ENCODE measurements at places on chromosomes 2 and 18.

- no peak for DNase-seq
Observed at GRCh38 chr18:31973929-31974546, 31.1 kb upstream of the TRAPPC8 start.

GRCh38 chr2:74548285-74548899 lies 5.3 kb downstream of the LOXL3 start:
- no peak for DNase-seq

- DNase-seq, result no peak
Observed at GRCh38 chr2:42722320-42723190, 41.4 kb downstream of the OXER1 start.

DNA sequence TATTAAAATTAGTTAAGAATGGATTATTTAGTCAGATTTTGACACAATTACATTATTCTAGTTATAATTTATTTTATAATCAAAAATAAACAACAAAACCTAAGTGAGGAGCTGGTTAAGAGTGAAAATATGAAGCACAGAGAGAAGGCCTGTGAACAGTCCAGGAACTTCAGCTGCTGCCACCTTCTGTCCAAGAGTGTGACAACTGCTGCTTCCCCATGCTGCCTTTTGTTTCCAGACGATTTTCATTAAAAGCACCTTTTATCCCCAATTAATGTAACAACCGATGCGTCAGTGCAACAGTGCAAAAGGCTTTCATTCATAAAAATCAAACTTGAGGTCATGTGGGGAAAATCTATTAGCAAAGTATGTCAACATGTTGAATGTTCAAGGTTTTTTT lies 363.6 kb downstream of the CTNNA2 start:
- no peak for DNase-seq

- no peak for DNase-seq
Observed at GRCh38 chr2:119205001-119205706, 18.5 kb upstream of the STEAP3 start.

DNA sequence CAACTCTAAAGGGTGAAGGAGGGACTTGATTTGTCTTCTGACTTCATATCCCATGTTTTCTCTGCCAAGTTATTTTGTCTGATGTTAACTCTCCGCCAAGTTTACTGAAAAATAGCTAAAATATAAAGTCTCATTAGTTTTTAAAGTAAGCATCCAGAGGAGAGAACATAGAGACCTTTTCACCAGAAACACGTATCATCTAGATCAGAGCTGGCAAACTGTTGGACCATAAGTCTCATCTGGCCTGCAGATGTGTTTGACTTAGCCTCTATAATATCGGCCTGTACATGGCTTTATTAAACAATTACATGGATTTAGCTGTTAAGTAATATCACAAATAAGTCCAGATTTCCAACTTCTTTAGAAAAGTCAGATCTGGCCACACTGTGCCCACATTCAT lies 182.6 kb downstream of the PLCL1 start:
- DNase-seq, result no peak

GRCh38 chr18:28177828-28178635 lies 1.1 kb upstream of the CDH2 start:
- DNase-seq, result no peak

GRCh38 chr2:64230540-64230939 lies 86.3 kb upstream of the PELI1 start:
- no peak for DNase-seq

GRCh38 chr2:60355849-60356261 lies 197.6 kb downstream of the BCL11A start:
- no peak for DNase-seq

- DNase-seq, result no peak
Observed at GRCh38 chr2:43292851-43293743, 66.7 kb upstream of the ZFP36L2 start.

- no peak for DNase-seq
Observed at GRCh38 chr2:232459419-232460035, 3.6 kb downstream of the ALPI start.

DNA sequence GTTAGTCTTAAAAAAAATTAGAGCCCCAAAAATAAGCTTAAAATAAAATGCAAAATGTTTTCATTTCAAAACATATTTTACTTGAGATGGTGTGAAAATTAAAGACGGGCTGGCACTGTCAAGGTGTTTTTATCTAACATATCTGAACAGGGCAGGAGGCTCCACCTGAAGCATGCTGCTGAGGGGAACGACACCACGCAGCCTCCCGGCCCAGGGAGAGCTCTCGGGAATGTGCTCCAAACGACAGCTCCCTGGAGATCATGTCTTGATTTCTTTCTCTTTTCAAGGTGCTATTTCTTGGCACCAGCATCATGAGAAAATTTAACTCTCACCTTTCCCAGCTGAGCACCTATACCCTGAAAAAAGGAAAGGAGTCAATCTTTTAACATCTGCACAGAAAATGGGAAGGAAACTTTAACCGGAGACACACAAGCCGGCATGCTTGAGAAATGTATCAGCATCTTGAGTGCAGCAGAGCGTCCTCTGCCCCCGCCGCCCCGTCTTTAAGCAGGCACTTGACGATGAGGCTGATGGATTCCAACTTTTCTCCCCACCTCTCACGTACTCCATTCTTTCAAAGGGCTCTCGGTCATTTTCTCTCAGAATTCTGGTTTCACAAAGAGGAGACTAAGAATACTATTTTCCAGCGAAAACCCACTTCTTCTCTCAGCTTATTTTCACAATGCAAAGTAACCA lies 56.6 kb downstream of the EIPR1 start:
- no peak for DNase-seq

- DNase-seq, result no peak
Observed at GRCh38 chr2:34012715-34013302, 413.7 kb upstream of the FAM98A start.

- no peak for DNase-seq
Observed at GRCh38 chr2:210224941-210225672, at the start of gene ACADL. TSS of gene ACADL (minus strand) at chr2:210225447. CDS start at chr2:210225263, 184 bp downstream.

GRCh38 chr18:52531836-52532235 lies 191.8 kb downstream of the DCC start:
- no peak for DNase-seq

- DNase-seq, result no peak
Observed at GRCh38 chr18:32425466-32425865, 45.2 kb downstream of the GAREM1 start.

DNA sequence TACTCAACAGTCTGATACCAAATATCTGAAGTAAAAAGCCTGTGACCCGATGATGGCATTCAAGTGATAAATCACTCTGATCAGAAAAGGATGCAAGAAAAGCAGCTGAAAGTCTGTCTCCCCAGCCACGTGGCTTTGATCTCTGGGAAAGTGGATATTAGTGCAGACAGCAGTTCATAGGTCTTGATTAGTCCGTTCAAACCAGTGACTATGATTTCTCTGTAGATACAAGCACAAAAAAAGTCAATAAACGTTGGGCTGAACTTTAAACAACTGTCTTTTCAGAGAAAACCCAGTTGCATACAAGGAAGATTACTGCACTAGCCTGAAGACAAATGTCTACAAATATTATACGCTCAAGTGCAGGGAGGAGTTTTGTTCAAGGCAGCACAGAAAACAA lies 107.7 kb upstream of the CDC42EP3 start:
- no peak for DNase-seq

DNA sequence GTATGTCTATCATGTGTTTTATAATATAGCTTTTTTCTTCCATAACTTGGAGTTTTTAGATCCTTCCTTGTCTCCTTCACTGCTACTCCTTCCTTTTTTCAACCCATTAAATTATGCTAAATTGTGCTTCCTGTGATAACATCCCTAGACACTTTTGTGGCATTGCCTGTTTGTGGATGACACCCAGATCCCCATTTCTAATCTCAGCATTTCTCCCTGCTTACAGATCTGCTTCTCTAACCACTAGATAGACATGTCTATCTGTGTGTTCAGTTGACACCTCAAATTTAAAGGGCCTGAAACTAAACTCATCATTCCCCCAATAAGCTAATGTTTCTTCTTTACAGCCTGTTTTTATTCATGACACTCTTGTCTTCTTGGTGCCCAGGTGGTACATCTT lies 244.8 kb downstream of the BABAM2 start:
- no peak for DNase-seq

- DNase-seq, result no peak
Observed at GRCh38 chr2:6368281-6368680, 497.4 kb downstream of the CMPK2 start.

DNA sequence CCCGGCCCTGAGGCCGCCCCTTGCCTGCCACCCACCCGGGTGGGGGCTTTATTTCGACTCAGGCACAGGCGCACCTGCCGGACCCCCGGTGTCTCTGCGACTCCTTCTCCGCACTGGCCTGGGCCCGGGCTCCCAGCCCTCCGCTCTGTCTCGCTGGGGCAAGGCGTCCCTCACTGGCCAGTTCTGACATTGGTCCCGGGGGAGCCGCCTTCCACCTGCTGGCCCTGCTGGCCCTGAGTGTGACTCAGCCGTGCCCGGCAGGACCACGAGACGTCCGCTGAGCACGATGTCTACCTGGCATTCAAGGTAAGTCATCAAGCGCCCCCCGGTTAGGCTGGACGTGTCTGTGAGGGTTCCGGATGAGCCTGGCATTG lies 131.5 kb upstream of the CTDP1 start:
- no peak for DNase-seq

- DNase-seq, result no peak
Observed at GRCh38 chr18:63440219-63440618, 17.9 kb upstream of the VPS4B start.

DNA sequence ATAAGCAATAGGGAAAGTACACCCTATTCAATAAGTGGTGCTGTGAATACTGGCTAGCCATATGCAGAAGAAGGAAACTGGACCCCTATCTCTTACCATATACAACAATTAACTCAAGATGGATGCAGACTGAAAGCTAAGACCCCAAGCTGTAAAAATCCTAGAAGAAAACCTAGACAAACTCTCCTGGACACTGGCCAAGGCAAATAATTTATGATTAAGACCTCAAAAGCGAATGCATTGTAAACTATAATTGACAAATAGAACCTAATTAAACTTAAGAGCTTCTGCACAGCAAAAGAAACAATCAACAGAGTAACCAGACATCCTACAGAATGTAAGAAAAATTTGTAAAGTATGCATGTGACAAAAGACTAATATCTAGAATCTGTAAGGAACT lies 41.1 kb upstream of the ASXL3 start:
- DNase-seq, result no peak

DNA sequence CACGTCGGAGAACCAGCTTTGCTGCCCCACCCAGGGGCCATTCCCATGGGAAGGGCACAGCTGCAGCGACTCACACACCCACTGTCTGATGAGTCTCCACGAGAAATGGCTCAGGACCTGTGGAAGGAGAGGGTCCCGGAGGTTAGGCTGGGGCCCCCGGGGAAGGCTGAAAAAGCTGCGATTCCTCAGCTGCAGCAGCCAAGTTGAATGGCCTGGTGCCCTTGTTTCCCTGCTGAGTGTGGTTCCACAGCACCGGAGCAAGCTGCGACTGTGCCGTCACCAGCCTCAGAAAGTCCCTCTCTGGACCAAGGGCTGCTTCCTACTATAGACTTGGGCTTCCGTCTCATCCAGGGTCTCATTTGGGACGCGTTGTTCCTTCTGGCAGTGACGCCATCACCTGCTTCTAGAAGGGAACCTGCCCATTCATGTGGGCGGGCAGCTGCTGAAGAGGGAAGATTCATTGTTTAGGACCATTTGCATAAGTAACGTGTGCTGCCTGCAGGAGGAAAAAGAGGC lies 180.2 kb downstream of the INHBB start:
- no peak for DNase-seq

- DNase-seq, result no peak
Observed at GRCh38 chr2:55056024-55056521, 5.8 kb upstream of the RTN4 start.

DNA sequence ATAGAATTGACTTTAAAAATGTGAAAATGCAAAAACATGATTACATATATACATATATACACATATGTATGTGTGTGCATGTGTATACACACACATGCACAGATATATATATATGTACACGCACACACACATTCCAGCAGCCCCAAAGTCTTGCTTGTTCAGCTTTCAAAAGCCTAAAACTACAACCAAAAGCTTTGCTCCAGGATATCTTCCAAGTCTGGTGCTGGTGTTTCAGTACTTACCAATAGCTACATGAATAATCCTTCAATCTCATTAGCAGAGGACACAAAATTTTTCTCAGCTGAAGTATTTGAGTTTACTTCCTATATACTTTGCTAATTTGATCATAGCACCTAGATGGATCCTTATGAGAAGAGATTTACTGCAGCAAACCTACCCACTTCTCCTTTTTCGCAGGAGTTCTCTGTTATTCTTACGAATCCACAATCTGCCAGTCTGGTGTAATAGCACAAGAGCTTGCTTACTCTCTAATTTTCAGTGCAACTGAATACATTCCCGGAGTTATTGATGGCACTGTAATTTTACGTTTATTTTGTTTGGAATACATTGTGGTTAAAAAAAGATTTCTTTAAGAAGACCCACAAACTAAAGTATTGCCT lies 553.3 kb downstream of the ARHGAP15 start:
- no peak for DNase-seq

GRCh38 chr2:181124497-181124896 lies 144.1 kb downstream of the UBE2E3 start:
- no peak for DNase-seq

DNA sequence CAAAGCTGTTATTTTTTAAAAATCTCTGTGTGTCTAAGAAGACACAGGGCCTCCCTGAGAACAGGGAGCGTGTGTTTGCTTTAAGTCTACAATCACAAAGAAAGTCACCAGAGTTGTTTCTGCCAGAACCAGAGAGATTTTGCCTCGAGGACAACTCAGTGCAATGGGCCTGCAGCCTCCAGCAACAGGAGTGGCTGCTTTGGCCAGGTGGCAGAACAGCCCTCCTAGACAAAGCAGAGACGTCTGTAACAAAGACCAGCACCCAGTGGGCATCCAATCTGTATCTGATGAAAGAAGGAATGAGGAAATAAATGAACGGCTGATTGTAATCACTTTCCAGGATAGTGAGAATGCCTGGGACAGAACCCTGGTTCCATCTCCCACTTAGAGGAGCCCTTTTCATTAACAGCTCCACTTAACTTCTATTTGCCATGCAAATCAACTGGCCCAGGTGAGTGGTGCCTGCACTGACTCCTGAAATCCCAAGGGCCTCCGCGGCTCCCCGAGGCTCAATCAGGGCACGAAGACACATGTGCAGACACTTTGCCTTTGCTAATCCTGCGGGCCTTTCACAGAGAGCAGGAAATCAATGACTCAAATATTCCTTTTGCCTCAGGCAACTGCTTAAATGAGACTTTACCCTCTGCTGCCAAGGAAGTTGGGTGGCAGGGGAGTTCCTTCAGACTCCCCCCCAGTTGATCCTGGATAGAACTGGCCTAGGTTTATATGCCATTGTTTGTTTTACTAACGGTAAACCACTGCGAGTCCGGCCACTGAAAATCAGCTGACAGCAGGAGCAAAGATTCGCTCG lies 146.5 kb downstream of the CABLES1 start:
- DNase-seq, result no peak

- DNase-seq, result no peak
Observed at GRCh38 chr18:29254123-29254522, 1077.2 kb upstream of the CDH2 start.

GRCh38 chr2:10228611-10229365 lies 73.9 kb upstream of the HPCAL1 start:
- DNase-seq, result no peak
